GM04504 (cell line): ENCODE measurements at places on chromosomes 12 and 14.
A peak's percentile ranks its signal among the peaks of the same experiment; 100 is the strongest.

GRCh38 chr12:2794191-2794735 is 507 bp upstream of the FKBP4 start:
- DNase-seq: no peak

- peak; percentile 80 for DNase-seq
Measured at GRCh38 chr12:131860472-131861260, 32.5 kb downstream of the MMP17 start.

GRCh38 chr12:8566525-8566924 is 25.8 kb upstream of the CLEC4E start:
- no peak for DNase-seq

- DNase-seq: no peak
Measured at GRCh38 chr12:58818546-58818945, 101.8 kb downstream of the LRIG3 start.

GRCh38 chr14:88599326-88599725 is 36.5 kb downstream of the ZC3H14 start:
- no peak for DNase-seq

GRCh38 chr12:21502164-21502496 is 541 bp downstream of the GOLT1B start:
- DNase-seq: peak; percentile 12

DNA sequence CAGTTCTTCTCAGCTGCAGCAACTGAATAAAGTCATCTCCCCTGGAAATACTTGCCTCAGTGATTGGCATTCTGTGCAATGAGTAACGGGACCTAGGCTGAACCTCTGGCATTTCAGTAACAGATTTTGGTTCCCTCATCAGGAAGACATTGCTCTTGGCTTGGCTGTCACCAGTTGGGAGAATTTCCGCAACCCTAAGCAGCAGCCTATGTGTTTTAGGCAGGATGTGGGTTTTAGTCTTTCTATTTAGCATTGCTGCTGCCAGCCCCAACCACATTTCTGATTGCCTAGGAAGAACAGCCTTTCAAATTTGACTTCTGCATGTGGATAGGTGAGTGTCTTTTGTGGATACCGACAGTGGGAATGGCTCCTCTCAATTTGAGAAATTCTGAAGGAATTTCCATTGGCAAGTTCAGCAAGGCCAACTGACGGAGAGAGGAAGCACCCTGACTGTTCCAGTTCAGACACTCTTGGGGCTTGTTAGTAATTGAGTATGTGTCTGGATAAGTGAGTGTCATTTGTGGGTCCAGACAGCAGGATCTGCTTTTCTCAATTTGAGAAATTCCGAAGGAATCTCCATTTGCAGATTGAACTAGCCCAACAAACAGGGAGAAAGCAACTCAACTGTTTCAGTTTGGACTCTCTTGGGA is 19.0 kb upstream of the CLEC2A start:
- DNase-seq: no peak
